ENCODE measurements at places on chromosomes 1 and 21.

DNA sequence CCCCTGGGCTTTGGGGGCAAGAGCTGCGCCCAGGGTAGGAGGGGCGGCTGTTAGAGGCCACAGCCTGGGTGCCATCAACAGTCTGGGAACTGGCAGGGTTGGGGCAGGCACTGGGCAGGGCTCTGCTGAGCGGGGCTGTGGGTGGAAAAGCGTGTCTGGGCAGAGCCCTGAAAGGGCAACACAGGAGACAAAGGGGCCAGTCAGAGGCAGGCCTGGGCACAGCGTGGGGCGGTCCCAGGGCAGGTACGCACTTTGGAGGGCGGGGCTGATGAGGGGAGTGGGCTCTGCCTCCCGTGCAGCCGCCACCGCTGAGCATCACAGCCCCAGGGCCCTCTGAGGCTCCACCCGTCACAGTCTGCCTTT, 13.9 kb downstream of the CELSR2 start:
- DNase-seq = no peak

- no peak for DNase-seq
Measured at GRCh38 chr1:156608981-156609380, 7.7 kb upstream of the GPATCH4 start.

DNA sequence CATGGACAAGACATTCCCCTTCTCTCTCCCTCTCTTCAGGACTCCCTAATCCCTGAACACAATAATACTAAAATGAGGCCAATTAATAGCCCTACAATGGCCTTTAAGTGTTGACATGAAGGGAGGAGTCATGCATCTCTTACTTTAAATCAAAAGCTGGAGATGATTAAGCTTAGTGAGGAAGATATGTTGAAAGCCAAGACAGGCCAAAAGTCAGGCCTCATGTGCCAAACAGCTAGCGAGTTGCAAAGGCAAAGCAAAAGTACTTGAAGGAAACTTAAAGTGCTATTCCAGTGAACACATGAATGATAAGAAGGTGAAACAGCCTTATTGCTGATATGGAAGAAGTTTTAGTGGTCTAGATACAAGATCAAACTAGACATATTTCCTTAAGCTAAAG, 49.5 kb upstream of the CD46 start:
- no peak for DNase-seq

GRCh38 chr1:75732703-75733102, 8.2 kb downstream of the ACADM start:
- DNase-seq = no peak

GRCh38 chr1:196877964-196878363, 9.9 kb upstream of the CFHR4 start:
- peak; percentile 43 for DNase-seq

DNA sequence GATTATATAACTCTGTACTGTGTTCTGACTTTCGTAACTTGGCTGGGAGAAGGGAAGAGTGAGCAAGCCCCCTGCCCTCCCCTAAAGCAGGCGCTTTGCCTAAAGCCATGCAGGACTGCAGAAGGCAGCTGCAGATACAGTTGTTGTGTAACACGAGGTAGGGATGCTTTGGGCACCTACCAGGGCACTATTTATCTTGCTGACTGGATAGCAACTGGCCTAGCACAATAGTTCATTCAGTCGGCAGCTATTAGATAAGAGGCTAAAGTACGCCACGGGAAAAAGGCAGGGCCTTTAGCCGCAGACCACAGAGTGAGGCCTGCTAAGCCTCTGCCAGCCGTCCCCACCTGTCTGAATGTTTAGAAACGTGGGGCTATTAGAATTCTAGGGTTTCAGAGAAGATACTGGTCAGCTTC, 80.9 kb downstream of the TTC3 start:
- DNase-seq = no peak

- DNase-seq = no peak
Measured at GRCh38 chr21:42245331-42246193, 26.6 kb downstream of the ABCG1 start.

GRCh38 chr1:149849111-149849946, 50.0 kb upstream of the BOLA1 start:
- DNase-seq = no peak

DNA sequence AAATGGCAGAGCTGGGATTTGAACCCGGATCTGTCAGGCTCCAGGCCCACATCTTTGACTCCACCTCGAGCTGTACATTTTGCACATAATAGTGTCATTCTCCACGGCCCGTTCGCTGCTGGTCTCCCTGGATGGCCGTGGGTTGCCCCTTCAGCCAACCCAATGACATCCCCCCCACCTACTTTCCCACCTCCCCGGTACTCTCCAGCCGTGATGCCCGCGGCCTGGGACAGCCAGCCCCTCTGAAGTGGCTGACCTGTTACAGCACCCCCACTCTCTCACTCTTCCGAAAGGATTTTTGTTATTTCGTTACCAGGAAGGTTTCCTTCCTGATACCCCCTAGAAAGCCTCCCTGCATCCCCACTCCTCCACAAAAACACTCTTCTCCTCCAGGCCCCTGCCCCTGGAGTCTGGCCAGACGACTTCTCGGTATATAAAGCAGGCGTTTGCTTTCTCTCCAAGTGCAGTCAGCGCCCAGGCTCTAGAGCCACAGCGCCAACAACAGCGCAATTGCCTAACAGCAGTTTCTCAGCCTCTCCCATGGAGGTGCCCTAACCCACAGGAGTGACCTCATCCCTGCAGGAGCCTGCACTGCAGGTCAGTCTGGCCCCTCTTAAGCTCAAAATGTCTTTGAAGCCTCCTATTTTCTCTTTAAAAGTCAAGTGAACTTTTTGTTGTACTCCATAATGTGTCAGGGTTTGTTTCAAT, 14.5 kb upstream of the GJB5 start:
- no peak for DNase-seq

GRCh38 chr1:183103147-183103546, 79.9 kb downstream of the LAMC1 start:
- no peak for DNase-seq

- no peak for DNase-seq
Measured at GRCh38 chr1:87329051-87329525, 408 bp downstream of the LMO4 start.

GRCh38 chr1:199447906-199448305, 579.6 kb upstream of the NR5A2 start:
- DNase-seq = no peak

- DNase-seq = no peak
Measured at GRCh38 chr1:204419064-204419403, 7.4 kb upstream of the PPP1R15B start.

GRCh38 chr1:170194451-170194850, 48.7 kb downstream of the NTMT2 start:
- no peak for DNase-seq

DNA sequence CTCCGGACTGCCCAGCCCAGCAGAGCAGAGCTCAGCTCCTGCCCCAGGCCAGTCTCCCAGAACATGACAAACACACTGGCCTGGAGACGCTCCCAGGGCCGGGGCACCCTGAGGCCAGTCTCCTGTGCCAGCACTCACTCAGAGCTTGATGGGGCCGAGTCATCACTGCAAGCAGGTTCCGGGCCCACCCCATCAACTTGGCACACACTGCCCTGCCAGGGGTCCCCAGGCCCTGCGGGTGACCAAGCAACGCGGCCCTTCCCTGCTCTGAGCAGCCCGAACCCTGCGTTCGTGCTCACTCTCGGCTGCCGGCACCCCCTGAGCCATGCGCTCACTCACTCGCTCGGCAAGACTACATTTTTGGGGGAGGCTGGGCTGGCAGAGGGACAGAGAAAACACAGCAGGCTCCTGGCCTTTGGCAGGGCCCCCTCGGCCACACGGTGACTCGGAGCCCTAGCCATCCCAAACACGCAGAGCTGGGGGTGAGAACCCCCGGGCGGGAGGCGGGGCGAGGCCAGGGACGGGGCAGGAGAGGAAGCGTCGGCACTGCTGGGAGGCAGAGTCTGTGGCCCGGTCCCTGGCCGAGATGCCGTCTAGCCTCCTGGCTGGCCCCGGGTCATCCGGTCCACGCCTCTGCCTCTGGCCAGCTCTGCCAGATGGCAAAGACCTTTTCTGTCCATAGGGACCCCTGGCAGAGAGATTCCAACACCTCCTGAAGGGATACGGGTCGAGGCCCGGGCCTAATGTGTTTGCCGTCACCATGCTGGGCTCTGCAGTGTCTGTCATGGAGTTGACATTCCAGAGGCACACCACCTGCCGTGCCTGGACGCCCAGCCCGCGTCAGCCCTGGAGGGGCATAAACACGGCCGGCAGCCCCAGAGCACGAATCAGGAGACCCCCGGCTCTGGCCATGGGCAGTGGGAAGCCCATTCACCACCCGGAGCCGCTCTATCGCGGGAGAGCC, 68.0 kb downstream of the MEGF6 start:
- DNase-seq = no peak

- no peak for DNase-seq
Measured at GRCh38 chr1:208309771-208310170, 65.6 kb upstream of the PLXNA2 start.

GRCh38 chr1:165254896-165255625, 101.5 kb downstream of the LMX1A start:
- no peak for DNase-seq

DNA sequence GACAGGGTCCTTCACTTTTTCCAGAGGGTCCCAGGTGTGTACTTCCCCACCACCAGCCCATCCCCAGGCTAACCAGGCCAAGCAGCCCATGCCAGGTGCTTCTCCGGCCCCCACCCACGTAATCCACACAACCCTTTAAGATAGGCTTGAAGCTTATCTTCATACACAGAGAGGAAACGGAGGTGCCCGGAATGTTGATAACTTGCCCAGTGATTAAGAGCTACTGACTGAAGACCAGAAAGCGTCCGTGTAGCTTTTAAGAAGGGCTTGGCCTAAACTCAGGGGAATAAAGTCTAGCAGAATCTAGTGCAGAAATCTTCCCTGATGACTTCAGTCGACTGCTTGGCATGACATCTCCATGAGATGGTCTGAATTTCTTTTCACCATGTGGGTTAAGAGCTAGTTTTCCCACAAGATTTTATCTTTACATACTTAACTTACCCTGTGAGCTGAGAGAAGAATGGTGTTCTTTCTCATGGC, 138.7 kb downstream of the GALNT2 start:
- no peak for DNase-seq

- DNase-seq = no peak
Measured at GRCh38 chr1:247056071-247056470, 22.5 kb downstream of the ZNF670 start.

- no peak for DNase-seq
Measured at GRCh38 chr1:209249280-209249670, 334.2 kb upstream of the CAMK1G start.

DNA sequence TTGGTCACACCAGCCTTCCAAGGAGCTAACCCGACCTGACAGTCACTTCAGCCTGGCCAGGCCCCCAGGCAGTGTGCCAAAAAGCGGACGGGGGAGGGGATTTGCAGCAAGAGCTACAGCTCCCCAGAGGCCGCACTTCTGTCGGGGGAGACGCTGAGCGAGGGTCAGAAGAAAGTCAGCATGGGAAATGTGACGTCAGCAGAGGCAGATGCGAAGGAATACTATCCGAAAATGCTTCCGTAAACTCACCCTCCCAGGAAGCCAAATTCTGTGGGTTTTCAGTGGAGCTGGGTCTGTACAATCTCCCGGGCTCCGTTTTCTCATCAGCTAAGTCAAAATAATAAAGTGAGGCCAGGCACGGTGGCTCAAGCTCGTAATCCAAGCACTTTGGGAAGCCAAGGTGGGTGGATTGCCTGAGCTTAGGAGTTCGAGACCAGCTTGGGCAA, 28.5 kb upstream of the ECE1 start:
- no peak for DNase-seq

DNA sequence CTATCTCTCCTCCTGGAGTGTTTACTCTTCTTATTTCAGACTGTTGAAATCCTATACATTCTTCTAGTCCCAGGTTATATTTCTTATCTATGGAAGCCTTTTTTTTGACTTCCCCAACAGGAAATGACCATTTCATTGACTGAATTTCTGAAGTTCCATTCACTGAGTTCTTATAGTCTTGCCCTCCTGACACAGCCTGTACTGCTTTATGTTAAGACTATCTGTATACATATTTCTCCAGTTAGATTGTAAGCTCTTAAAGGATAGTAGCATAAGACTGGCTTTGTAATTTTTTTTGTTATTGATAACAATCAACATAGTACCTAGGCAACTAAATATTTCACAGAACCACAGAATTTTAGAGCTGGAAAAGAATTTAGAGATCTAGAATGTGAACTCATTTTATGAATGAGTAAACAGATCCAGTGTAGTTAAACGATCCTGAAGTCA, 14.9 kb upstream of the MACF1 start:
- DNase-seq = no peak

DNA sequence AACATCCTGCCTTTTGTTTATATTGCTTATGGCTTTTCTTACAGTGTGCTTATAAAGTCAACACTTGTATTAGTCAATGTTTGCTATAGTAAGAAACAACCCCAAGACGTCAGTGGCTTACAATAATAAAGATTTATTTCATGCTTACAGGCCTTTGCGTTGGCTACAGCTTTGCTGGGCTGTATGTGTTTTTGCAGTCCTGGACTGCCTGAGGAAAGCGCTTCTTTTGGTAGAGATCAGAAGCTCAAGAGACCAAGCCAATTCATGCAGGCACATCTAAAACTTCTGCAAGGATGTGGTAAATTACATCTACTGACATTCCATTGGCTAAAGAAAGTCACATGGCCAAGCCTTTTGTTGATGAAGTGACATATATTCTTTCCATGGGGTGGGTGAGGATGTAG, 17.5 kb upstream of the PRKAA2 start:
- no peak for DNase-seq

- DNase-seq = no peak
Measured at GRCh38 chr1:107415241-107415640, 274.4 kb downstream of the NTNG1 start.

GRCh38 chr1:111920221-111921024, 69.0 kb downstream of the KCND3 start:
- DNase-seq = no peak

- DNase-seq = no peak
Measured at GRCh38 chr1:199163670-199164069, 524.8 kb downstream of the PTPRC start.

DNA sequence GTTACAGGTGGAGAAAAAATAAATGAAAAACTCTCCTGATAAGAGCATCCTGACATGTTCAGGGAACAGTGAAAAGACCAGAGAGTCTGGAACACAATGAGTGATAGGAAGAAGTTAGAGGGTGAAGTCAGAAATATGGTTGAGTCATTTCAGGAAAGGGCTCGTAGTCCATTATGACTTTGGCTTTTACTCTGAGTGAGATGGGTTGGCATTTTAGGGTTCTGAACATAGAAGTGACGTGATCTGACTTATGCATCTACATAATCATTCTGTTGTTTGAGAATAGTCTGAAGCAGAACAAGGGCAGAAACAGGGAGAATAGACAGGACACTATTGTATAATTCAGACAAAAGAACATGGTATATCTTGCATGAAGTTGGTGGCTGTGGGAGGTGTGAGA, 5.8 kb downstream of the HMCN1 start:
- no peak for DNase-seq

GRCh38 chr1:204873176-204873575, 2.5 kb downstream of the NFASC start:
- no peak for DNase-seq

- DNase-seq = no peak
Measured at GRCh38 chr1:39695016-39695415, 3.8 kb upstream of the HPCAL4 start.

GRCh38 chr1:185846672-185847444, 112.7 kb downstream of the HMCN1 start:
- no peak for DNase-seq

Data from NT2/D1 (cell line).